ENCODE measurements at places on chromosomes 4 and X. TPM values are rescaled to one million over a fixed set of nuclear protein-coding genes. Genes with fewer than 3 reads are reported as not detected.

NHSL2 gene
- total RNA-seq: under 0.01 TPM

CT83 gene
- total RNA-seq: 1.1 TPM

GAGE13 gene
- total RNA-seq: not detected

TRIM60 gene
- total RNA-seq: not detected

SCML2 gene
- 0.21 TPM for total RNA-seq

FREM3 gene
- not detected for total RNA-seq

CC2D2A gene
- 14.3 TPM for total RNA-seq

CXCL5 gene
- 0.64 TPM for total RNA-seq
